NCI-H2081 (cell line): ENCODE measurements at places on chromosomes 12 and 14.

DNA sequence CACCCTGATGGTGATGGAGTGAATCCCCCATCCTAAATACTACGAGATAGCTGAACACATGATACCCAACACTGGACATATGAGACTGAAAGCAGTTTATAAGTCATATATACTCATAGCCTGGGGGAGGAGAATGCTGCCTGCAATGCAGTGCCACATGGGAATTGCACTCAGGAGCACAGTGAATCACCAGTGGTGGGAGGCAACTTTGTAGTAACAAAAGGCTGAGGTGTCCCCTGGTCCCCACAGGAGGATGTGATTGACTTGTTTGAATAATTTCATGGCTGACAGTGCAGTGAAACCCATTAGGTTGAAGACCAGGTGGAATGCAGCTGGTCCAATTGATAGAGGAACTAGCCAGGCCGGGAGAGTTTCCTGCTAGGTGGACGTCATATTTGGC, 20.2 kb downstream of the CCDC38 start:
- DNase-seq, result no peak

GRCh38 chr12:76108356-76108755, 23.9 kb upstream of the NAP1L1 start:
- no peak for DNase-seq

DNA sequence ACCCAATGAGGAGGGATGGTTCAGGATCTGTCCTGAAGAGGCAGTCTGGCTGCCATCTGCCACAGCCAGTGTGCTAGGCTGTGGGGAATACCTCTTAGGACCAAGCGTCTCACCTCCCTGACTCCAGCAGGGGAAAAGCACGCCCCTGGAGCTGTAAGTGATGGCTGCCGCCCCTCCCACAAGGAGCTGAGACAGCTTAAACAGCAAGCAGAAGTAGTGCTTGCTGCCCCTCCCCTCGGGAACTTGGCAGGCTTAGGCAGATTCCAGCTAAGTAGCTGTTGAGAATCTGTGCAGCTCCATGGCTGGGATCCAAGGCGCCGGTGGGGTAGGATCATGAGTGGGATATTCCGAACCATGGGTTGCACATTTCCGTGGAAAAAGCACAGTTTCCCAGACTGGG, 360.4 kb upstream of the MDGA2 start:
- DNase-seq, result no peak

- peak; percentile 68 for DNase-seq
Measured at GRCh38 chr14:73591690-73592449, at the start of gene ACOT4. TSS of gene ACOT4 (plus strand) at chr14:73591873. CDS start at chr14:73591960, 87 bp downstream.

DNA sequence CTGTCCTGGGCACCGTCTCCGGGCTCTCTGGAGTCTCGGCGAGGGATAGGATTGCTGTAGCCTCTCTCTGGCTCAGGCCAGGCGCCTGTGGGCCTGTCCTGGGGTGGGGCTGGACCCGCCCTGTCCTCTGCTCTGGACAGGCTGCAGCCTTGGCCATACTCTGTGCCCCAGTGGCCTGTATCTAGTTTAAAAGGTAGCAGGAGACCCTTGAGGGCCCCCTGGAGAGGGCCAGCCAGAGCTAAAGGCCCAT, 1.8 kb downstream of the KIF26A start:
- DNase-seq, result no peak

DNA sequence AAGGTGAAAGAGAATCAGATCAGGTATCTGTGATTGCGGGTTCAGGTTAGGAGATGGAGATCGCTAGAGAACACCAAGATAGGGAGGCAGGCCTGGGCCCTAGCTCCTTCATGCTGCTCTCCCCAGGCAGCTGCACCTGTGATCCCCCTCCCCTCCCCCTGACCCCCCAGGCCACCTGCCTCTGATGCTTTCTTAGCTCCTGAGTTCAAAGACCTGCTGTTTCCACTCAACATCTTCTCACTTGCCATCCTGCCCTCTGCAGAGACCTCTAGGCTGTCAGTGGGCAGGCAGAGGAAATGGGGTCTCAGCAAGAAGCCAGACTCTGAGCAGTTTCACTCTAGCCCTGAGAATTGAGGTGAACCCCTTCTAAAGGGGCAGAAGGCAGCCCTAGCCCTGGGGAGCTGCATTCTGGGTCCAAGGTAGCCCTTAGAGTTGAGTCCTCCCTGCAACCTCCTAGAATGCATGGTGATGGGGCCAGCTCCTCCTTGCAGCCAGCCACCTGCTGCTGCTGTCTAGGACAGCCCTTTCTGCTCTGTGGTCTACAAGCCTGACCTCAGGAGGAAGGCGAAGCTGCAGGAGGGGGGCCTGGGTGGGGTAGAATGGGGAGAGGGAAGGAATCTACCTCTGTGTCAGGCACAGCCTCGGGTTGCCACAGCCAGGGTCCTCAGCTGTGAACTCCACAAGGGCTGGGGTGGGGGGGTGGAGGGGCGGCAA, 6.4 kb upstream of the SLC48A1 start:
- DNase-seq, result no peak

DNA sequence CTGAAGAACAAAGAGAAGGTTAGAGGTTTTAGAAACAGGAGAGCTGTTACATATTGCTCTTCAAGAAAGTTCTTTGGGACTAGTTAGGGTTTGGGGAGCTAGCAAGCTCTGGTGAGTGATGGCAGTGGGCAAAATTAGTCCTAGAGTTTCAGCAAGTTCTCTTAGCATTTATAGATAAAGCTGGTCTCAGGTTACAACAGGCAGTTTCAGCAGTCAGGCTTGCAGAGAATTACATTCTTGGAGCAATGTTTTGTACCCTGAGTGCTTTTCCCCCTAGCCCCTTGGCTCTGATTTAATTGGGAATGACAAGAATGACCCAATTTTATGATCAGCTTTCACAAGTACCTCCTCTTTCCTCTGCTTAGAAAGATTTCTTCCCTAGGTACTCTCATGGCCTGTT, 21.4 kb upstream of the EID3 start:
- no peak for DNase-seq

GRCh38 chr12:19916196-19916753, 452.1 kb upstream of the PDE3A start:
- DNase-seq, result no peak

GRCh38 chr14:96247031-96247430, 9.0 kb upstream of the BDKRB1 start:
- no peak for DNase-seq

DNA sequence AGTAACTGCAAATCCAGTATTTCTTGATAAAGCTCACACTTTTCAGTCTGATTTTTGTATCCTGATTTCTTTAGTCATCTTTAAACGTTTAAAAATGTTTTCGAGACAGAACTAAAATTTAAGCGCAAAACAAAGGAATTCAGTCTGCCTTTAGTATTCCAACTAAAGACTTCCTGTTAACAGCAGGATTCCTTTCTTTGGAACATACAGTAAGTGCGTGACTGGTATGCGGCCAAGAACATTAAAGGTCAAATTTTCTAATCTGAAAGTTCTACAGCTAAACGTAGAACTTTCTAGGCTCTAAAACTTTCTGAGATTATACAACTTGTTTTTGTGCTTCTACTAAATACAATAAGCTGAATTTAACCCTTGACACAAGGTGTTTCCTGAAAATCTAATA, 9.9 kb downstream of the SAV1 start:
- DNase-seq, result no peak

DNA sequence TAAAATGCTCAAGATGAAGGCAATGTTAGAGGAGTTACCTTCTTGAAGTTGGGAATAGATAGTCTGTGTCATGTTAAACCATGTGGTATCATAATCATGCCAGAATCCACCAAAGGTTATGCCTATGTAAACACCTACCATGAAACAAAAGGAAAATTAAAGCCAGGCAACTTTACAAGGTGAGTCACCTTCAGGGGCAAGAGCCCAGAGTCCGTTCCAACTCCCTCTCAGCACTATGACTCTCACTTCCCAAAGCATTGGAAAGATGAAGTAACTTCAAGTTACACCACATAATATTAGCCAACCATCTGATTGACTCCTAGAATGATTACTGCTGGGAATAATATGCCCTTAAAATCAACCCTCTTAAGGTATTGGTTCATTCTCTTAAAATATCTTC, 38.5 kb downstream of the CATSPERB start:
- no peak for DNase-seq

DNA sequence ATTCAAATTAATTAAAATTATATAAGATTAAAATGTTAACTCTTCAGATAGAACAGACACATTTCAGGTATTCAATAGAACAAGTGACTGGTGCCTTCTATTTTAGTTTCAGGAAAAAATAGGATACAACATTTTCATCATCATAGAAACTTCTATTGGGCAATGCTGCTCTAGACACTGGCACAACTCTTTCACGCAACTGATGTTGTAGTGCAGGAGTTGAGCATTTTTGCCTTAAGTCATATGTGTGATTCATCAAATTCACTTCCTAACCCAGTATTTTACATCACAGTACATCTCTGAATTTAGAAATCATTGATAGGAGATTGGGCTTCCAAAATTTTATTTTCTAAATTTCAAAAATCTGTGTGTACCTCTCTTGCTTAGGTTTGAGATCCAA, 215.4 kb upstream of the DIO2 start:
- DNase-seq, result no peak

- DNase-seq, result no peak
Measured at GRCh38 chr14:77988970-77989369, 181.2 kb upstream of the NRXN3 start.

DNA sequence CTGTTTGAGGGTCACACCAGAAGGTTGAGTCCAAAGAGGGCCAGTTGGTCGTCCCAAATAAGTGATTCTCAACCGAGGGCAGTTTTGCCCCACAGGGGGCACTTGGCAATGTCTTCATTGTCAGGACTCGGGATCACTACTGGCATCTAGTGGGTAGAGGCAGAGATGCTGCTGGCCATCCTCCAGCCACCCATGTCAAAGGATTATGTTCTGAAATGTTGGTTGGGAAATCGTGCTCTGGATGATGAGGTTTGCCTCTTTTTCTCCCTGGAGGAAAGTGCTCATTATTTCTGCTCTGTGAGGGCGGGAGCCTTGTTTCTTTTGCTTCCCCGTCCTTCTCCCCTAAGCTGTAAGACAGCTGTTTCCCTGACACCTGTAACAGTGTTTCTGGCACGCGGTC, 3.6 kb downstream of the ZNF839 start:
- DNase-seq, result peak; percentile 37

DNA sequence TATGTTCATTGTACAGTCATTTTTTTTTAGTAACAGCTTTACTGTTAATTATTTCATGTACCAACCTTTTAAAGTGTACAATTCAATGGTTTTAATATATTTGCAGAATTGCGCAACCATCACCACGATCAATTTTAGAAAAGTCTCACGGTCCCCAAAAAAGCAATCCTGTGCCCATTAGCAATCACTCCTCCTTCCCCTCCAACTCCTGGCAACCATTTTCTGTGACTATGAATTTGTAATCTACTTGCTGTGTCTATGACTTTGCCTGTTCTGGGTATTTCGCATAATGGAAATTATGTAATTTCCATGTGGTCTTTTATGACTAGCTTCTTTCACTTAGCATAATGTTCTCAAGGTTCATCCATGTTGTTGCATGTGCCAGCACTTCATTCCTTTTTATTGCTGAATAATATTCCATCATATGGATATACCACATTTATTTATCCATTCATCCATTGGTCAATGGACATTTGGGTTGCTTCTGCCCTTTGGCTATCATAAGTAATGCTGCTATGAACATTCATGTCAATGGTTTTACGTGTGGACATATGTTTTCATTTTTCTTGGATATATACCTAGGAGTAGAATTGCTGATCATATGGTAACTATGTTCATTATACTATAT, 9.9 kb downstream of the KICS2 start:
- DNase-seq, result no peak

DNA sequence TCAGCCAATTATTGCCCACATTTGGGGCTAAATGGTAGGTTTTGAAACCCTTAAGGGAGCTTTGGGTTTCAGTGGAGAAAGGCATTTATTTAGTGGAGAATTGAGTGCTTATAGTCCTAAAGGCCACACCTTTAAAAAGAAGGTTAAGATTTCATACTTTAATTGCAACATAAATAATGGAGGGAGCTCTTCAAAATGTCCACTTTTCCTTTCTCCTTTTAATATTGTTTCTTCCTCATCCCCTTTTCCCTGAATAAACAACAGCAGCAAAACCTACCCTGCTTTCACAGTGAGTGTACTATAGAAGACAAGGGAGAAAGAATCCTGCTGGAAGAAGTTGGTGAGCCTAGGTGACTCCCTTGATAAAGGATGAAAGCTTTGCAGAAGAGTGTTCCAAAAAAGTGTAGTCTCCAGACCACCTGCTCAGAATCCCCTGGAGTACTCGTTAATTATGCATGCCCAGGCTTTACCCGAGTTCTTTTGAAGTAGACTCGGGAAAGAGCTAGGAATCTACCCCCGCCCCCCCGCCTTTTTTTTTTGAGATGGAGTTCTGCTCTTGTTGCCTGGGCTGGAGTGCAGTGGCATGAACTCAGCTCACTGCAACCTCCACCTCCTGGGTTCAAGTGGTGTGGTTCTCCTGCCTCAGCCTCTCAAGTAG, 11.5 kb upstream of the EID3 start:
- no peak for DNase-seq

GRCh38 chr14:54570631-54571415, 3.9 kb downstream of the SAMD4A start:
- no peak for DNase-seq

GRCh38 chr14:55814064-55814463, 234.1 kb downstream of the KTN1 start:
- DNase-seq, result no peak

DNA sequence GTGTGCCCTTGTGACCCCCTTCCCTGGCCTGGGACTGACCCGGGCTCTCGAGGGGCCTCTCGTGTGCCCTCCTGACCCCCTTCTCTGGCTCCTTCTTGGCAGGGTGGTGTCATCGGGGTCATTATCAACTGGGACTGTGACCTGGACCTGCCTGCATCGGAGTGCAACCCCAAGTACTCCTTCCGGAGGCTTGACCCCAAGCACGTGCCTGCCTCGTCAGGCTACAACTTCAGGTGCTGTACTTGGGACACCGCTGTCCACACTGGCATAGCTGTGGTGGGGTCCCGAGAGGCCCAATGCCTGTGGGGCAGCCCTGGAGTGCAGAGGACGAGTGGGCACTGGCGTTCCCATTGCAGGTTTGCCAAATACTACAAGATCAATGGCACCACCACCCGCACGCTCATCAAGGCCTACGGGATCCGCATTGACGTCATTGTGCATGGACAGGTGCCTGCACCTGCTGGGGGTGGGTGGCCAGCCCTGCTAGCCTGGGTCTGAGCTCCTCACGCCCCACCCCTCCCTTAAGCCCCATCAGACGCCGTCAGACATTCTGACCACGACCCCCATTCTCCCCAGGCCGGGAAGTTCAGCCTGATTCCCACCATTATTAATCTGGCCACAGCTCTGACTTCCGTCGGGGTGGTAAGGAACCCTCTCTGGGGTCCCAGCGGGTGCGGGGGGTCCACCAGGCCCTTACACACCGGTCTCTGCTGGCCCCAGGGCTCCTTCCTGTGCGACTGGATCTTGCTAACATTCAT, 2.5 kb downstream of the P2RX2 start:
- DNase-seq, result peak; percentile 10

DNA sequence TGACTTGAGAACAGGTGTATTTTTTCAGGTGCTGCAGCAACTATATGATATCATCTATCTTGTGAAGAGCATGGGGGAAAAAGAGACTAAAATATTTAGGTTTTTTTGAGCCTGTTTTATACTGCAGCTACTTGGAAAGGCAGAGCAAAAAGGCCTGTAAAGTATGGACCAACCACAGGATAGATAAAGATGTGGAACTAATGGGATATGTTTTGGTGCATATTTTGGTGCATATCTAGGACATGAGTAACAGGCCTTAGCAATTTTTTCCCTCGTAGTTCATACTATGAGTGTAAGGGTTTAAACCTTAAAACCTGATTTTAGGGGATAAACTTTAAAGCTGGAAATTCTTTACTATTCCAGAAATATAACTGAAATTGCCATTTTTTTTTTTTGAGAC, 6.0 kb upstream of the GTSF1 start:
- DNase-seq, result no peak
